Hematopoietic multipotent progenitor cell treated with erythropoietin and hydrocortisone succinate and interleukin-3 and kit ligand, for 6 days (in vitro differentiated cells): ENCODE measurements at places on chromosomes 1 and 21.

DNA sequence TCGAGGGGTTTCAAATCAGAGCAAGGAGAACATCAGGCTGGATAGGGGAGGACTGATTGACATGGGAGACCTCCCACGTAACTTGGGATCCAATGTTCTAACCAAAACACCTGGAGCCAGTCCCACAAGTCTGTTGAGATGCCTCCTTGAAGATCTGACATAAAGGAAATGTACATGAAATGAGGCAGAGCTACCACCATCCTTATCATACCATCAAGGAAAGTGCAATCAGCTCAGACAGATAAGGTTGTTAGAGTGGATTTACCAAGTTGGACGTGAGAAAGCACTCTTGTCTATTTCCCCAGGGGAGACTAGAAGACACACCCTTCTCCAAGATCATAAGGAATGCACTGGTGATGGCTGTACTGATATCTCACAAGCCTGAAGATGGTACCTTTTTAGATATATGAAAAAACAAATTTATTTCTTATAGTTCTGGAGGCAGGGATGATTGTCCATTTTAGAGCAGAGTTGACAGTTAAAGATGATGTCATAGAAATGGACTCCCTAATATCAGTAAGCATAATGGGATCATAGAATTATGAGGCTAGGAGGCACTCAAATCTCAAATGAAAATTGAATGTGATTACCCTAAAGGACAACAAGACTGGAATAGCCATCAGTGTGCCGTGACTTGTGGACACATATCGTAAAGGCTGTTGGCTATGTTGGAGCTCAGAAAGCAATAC, 129.1 kb upstream of the RAB4A start:
- DNase-seq, result peak; percentile 26

- no peak for DNase-seq
Observed at GRCh38 chr21:44752671-44753235, 41.4 kb upstream of the TSPEAR start.

DNA sequence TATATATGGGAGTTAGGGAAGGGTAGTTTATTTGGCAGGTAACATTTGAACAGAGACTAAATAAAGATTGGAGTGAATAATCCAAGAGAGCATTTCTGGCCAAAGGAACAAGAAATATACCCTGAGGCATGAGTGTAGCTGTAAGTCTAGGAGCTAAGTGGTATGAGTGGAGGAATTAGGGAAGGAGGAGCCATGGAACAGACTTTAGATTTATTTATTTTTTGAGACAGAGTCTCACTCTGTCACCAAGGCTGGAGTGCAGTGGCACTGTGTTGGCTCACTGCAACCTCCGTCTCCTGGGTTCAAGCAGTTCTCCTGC, 18.4 kb downstream of the CAPZA1 start:
- DNase-seq, result no peak

- no peak for DNase-seq
Observed at GRCh38 chr1:245058436-245058835, 96.3 kb upstream of the KIF26B start.

GRCh38 chr1:170874671-170875070, 60.7 kb upstream of the MROH9 start:
- DNase-seq, result no peak

DNA sequence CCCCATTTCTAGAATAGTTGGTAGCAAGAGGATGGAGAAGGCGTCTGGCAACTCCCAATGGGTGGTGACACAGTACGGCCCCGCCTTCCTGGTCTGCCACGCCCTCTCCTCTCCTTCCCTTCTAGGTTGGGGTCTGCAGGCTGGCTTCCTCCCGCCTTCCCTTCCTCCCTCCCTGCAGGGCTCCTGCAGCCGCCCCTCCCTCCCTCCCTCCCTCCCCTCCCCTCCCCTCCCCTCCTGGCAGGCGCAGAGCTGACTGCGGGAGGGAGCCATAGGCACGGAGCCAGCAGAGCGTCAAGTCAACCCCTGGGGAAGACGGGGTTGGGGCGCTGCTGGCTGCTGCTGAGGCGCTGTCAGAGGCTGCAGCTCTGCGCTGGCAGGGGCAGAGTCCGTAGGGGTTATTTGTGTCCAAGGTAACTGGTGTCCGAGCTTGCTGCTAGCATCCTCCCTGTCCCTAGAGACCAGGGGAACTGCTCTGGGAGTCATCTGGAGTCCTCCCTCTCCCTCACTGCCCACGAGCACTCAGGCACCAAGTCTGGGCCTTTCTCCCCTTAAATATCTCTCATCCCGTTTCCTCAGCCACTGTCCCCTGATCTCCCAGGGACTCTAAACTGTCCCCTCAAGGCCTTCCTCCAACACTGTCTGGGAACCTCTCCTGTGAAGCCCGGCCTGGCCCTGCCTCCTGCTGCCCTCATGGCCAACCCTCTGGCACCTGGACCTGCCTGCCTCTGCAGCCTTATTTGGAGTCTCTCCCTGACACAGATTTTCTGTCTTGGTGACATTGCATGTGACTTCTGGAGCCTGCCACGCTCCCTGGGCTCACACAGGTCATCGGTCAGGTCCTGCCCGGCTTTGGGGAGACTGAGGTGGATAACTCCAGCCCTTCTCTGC, 57.4 kb upstream of the ACOT11 start:
- peak; percentile 67 for DNase-seq

GRCh38 chr1:116806245-116806644, 52.0 kb downstream of the CD2 start:
- no peak for DNase-seq

DNA sequence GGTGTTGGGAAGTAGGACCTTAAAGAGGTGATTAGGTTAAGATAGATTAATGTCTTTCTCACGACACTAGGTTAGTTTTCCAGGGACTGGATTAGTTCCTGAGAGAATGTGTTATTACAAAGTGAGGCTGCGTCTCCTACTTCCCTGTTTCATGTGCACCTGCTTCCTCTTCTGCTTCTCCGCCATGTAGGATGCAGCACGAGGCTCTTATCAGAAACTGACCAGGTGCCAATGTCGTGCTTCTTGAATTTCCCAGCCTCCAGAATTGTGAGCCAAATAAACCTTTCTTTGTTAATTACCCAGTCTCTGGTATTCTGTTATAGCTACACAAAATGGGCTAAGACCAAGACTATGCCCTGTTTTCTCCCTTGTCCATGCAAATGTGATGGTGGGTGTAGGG, 152.2 kb upstream of the LMO4 start:
- DNase-seq, result peak; percentile 27

GRCh38 chr1:237226177-237226944, 184.4 kb downstream of the RYR2 start:
- DNase-seq, result no peak

- no peak for DNase-seq
Observed at GRCh38 chr1:226787071-226787470, 48.0 kb upstream of the ITPKB start.

DNA sequence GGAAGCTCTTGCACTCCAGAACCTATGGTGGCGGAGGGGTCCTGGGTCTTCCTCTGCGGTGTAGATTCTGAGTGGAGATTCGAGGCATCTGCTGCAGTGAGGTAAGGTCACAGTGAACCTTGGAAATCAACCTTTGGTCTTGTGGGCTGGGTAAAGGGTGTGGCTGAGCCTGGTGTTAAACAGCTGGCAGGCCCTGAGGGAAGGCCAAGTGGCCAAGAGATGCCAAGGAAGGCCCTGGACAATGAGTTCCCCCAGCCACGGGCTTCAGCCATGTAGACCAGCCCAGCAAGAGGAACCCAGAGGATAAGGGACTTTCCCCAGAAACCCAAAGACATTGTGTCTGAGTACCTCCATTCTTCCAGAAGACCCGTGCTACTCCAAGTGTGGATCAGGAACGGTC, 137.2 kb upstream of the ETS2 start:
- no peak for DNase-seq

DNA sequence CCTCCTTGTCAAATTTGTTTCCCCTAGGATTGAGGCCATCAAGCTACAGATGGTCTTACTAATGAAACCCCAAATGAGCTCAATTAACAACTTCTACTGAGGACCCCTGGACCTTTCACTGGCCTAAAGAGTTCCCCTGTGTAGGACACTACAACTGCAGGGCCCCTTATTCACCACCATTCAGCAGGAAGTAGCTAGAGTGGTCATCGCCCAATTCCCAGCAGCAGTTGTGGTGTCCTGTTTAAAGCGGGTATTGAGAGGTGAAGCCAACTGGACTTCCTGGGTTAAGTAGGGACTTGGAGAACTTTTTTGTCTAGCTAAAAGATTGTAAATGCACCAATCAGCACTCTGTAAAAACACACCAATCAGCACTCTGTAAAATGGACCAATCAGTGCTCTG, 1466.9 kb downstream of the KCNT2 start:
- no peak for DNase-seq

DNA sequence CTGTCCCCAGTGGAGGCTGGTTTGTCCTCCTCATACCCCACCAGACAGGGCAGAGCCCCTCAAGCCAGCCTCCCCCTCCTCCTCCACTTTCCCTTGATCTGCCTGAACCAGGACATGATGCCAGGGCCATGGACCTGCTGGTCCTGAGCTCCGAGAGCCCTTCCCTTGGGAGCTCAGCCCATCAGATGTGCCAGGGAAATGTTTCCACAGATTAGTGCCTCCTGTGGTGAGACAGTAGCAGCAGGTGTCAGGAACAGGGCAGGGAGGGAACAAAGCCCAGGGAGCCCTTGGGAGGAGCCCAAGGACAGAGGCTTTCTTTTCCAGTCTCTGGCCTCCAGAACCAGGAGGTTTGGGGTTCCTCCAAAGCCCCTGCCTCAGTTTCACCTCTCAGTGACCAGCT, 14.6 kb upstream of the SLC41A1 start:
- no peak for DNase-seq

DNA sequence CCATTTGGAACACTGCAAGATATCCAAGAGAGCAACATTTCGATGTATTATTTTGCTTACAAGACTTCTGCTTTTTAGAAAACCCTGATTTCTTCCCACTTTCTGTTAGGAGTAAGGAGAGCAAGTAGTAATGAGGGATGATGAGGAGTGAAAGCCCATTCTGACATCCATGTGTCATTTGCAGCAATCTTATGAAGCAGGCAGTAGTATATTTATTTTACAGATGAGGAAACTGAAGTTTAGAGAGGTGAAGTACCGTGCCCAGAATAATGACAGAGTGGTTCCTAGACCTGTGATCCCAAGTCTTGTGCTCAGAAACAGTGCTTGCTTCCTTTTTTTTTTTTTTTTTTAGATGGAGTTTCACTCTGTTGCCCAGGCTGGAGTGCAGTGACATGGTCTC, 7.1 kb upstream of the ZSCAN20 start:
- no peak for DNase-seq

- DNase-seq, result no peak
Observed at GRCh38 chr1:175118375-175119367, 51.0 kb downstream of the TNN start.
